ENCODE measurements at places on chromosomes 12 and 14. TPM values are rescaled to one million over a fixed set of nuclear protein-coding genes. Genes with fewer than 3 reads are reported as not detected.

Gene FZD10
- total RNA-seq = not detected

Gene ZC2HC1C
- not detected for total RNA-seq

Gene MIP
- total RNA-seq = not detected

Gene LHX5
- not detected for total RNA-seq

Gene GLS2
- 2.9 TPM for total RNA-seq

Gene TAS2R8
- total RNA-seq = not detected

Gene ABCC9
- total RNA-seq = not detected

Gene RNASE4
- total RNA-seq = 4.2 TPM

Gene CHD8
- 125 TPM for total RNA-seq

DNA sequence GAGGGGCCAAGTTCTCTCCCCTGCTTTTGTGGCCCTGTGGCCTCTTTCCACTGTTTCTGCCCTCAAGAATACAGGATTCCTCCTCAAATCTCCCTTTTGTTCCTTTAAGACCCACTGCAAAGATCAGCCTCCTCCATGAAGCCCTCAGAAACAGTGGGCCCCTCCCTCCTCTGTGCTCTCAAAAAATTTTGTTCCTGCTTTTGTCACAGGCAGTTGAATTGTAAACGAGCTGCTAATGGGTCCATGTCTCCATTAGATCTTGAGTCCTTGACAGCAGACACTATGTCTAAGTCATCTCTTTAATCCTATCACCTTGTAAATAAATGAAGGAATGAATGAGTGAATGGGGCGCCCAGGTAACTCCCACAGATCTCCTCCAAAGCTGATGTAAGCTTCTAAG, 175.2 kb downstream of the ESRRB start:
- DNase-seq = no peak

GRCh38 chr12:89540586-89540985, 14.7 kb upstream of the POC1B start:
- DNase-seq = no peak

DNA sequence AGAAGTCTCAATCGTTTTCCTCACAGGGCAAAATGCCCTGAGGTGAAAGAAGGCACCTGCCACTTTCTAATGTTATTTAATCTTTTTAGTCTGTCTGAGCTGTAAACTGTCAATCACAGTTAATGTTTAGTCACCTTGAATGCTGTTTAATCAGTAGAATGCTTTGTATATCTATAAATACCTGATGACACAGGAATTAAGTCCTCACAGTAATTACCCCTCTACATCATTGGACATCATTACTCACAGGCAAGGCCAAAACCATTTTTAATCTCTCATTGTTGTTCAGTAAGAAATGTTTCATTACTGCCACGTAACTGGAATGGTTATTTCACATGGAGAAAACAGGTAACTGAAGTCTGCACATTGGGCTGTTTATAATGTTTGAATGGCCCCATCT, 178.8 kb downstream of the EXOC5 start:
- DNase-seq = no peak

- DNase-seq = no peak
Measured at GRCh38 chr12:99119449-99119848, 474.4 kb downstream of the APAF1 start.

- no peak for DNase-seq
Measured at GRCh38 chr12:116885491-116885890, 4.2 kb upstream of the HRK start.

GRCh38 chr12:66739266-66739665, 60.4 kb upstream of the GRIP1 start:
- DNase-seq = no peak

GRCh38 chr12:78571953-78572352, 292.6 kb upstream of the SYT1 start:
- DNase-seq = no peak

- no peak for DNase-seq
Measured at GRCh38 chr12:54666008-54666407, 17.8 kb upstream of the DCD start.

- no peak for DNase-seq
Measured at GRCh38 chr12:131203666-131204415, 250.1 kb downstream of the ADGRD1 start.

GRCh38 chr14:92978229-92979021, 55.5 kb downstream of the CHGA start:
- DNase-seq = no peak

DNA sequence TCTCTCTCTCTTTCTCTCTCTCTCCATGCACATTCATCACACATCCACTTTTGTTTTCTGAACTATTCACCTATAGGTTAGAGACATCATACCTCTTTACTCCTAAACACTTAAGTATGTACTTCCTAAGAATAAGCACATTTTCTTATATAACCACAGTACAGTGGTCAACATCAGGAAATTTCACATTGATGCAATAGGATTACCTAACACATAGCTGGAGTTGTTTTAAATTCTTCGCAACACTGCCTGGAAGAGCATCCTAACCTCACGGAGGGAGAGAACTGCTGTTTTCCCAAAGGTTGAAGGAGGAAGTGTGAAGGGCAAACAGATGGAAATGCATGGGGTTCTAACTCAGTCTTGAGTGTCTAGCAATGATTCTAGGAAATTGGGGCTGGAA, 159.2 kb downstream of the SYT1 start:
- no peak for DNase-seq

GRCh38 chr12:48000878-48001504, 3.3 kb downstream of the COL2A1 start:
- DNase-seq = no peak

GRCh38 chr14:50403419-50403818, 6.7 kb upstream of the CDKL1 start:
- no peak for DNase-seq

GRCh38 chr14:24425704-24426103, 3.8 kb downstream of the CBLN3 start:
- DNase-seq = no peak

DNA sequence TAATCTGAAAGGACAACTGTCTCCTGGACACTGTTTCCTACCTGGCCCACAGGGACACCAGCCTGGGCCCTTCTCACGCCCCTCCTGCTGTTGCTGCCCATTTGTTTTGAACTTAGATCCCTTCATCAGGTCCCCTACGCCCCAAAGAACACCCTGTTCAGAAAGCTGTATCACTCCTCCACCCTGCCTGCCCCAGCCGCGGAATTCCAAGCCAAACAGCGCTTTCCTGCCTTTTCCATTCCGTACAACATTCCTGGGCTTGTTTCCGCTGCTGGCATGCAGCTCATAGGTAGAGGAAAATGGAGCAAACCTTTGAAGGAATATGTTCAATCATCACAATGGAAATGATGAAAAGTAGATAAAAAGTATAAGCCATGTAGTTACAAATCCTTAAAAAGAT, 12.8 kb upstream of the GSG1 start:
- DNase-seq = no peak
